AG09319 (cell line): ENCODE measurements at places on chromosomes 12 and 14.

- no peak for DNase-seq
Measured at GRCh38 chr12:14883686-14884085, 2.0 kb downstream of the MGP start.

- DNase-seq = no peak
Measured at GRCh38 chr14:55062517-55063351, 11.3 kb downstream of the MAPK1IP1L start.

- DNase-seq = no peak
Measured at GRCh38 chr14:25406818-25407217, 356.9 kb upstream of the STXBP6 start.

DNA sequence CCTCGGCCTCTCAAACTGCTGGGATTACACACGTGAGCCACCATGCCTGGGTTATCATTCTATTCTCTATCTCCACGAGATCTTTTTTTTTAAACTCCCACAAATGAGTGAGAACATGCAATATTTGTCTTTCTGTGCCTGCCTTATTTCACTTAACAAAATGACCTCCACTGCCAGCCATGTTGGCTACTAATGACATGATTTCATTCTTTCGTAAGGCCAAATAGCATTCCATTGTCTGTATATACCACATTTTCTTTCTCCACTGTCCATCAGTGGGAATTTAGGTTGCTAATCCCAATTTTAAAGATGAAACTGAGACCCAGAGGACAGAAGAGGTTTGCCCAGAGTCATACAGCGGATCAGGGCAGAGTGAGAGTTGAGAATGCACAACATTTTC is 10.9 kb upstream of the TRPV4 start:
- DNase-seq = no peak

DNA sequence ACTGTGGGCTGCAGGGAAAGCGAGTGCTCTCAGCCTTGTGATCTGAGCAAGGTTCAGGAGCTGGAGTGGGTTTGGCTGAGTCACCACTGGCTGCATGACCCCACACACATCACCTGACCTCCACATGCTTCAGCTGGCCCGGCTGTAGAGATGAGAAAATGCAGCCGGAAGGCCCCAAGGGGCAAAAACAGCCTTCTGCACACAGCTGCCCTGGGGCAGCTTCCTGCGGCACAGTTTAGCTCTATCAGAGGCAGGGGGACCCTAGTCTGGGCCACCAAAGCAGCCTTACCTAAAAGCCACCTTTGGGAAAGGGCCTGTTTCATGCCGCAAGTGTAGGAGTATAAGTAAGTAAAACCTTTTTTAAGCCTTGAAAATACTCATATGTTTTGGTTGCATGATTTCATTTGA is 123.3 kb downstream of the SSPN start:
- no peak for DNase-seq

- no peak for DNase-seq
Measured at GRCh38 chr14:71444030-71444822, 488.0 kb upstream of the RGS6 start.

DNA sequence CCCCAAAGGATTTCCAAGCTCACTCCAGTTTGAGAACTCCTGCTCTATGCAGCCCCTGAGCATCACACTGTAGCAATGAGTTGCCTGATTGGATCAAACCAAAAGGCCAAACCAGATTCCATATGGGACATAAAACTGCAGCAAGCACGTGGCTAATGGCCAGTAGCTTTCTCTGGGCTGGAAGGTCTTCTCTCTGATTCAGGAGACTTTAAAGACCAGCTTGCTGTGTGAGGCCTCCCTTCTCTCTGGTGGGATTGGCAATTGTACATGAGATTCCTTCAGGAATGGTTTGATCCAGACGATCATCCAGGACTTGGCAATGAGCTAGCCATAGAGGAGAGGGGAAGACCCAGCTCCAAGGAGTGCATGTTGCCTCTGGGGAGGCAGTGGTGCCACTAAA is 50.2 kb downstream of the WSCD2 start:
- DNase-seq = no peak

GRCh38 chr12:107332743-107333142 is 239.4 kb upstream of the CRY1 start:
- DNase-seq = no peak

DNA sequence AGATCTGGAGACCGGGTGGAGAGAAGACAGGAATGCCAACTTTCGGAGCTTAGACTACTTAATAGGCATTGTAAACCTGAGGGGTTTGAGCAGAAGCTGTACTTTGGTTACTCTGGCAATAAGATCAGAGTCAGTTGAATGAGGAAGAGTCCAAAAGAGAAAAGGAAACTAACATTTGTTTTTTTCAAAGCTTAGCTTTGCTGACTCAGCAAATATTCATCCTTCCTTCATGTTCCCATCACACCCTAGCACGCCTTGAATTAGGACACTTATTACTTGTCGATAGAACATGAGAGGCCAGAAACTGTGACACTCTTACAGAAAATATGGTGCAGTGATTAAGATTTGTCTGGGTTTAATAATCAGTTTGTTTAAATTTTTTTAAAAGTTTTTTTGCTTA is 266.9 kb upstream of the ATP2B1 start:
- no peak for DNase-seq

- DNase-seq = no peak
Measured at GRCh38 chr12:54549774-54550451, 512 bp downstream of the PDE1B start.

GRCh38 chr14:60175255-60175902 is 10.2 kb upstream of the DHRS7 start:
- no peak for DNase-seq

DNA sequence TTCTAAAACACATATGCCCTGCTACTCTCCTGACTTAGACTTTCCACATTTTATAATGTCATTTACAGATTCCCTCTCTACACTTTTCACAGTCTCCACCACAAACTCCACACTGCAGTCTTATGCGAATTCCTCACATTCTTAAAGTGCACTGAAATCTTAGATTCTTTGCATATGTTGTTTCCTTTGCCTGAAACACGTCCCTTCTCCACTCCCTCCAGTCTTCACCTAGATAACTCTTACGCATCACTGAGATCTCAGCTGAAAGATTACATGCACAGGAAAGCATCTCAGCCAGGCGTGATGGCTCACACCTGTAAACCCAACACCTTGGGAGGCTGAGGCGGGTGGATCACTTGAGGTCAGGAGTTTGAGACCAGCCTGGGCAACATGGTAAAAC is 3.8 kb upstream of the ARHGAP9 start:
- no peak for DNase-seq

GRCh38 chr14:75805646-75806045 is 144.6 kb downstream of the TTLL5 start:
- DNase-seq = no peak

- no peak for DNase-seq
Measured at GRCh38 chr12:122052285-122052684, 26.3 kb upstream of the MLXIP start.

- no peak for DNase-seq
Measured at GRCh38 chr14:20848316-20848954, 42.8 kb upstream of the RNASE3 start.

DNA sequence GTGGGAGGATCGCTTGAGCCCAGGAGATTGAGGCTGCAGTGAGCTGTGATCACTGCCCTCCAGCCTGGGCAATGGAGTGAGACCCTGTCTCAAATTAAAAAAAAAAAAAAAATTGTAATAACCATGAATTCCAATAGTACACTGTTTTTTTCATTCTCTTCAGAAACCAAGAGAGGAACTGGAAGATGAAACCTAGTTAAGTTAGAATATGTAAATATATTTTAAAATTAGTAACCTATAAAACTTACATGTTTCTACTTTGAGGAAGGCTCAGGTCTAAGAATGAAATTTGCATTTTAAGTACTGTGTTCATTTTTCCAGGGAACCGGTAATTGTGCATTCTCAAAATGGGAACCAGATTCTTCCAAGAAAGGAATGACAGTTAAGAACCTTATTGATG is 18.8 kb downstream of the KNTC1 start:
- no peak for DNase-seq

DNA sequence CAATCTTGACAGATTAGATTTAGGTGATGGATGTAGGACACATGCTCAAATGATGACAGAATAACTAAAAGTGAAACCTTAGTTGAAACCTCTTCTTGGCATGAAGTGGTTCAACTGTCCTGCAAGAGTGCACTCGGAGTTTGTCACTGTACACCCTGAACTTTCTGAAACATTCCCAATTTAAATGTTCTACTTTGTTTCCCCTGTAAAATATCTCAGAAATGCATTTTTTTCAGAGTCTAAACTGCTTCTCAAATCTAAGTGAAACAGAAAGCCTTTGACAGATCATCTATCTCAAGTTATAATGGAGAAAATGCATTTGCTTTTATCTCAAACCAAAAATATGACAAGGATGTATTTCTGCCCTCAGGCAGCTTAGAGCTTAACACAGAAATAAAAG is 66.0 kb downstream of the BHLHE41 start:
- DNase-seq = no peak

- no peak for DNase-seq
Measured at GRCh38 chr12:109715310-109716091, 1.9 kb downstream of the FAM222A start.
